ENCODE measurements at places on chromosomes 7 and 10. TPM values are rescaled to one million over a fixed set of nuclear protein-coding genes. Genes with fewer than 3 reads are reported as not detected.

The RELN gene
- 0.56 TPM for total RNA-seq

The FAM180A gene
- 5.9 TPM for total RNA-seq

- DNase-seq, result no peak
These were observed 78.9 kb upstream of the NXPH1 start for GRCh38 chr7:8354503-8354902.

DNA sequence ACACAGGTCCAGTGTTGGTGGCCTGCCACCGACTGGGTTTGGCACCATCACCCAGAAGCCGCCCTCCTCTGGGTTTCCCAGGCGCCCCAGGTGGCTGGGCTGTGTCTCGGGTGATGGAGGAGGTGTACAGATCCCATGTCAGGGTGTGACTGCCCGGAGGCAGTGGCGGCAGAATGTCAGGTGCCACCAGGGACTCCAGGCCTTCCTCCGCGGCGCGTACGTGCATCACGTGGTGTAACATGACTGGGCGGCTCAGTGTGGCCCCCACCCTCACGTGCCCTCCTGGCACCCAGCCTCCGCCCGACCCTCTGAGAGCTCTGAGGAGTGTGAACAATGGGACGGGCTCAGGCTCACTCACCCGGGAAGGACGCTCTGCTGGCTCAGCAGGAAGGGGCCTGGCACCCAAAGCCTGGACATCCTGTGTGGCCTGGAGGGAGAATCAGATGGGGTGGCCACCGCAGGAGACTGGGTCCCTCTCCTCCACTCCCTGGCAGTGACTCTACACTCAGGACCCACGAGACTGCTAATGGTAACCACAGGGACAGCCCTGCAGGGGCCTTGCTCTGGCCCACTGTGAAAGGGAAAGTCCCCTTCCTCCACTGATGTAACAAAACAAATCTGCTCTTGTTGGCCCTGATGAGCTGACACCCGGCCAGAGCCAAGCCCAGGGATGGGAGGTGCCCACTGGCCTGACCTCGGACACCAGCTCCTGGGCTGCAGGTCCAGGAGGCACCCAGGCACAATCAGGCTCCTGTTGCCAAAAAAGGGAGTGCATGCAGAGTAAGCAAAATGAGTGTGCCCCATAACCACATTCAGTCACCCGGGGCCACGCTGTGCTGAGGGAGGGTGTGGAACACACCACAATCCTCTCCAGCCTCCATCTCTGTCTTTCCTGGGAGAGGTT is 164.8 kb downstream of the PRKAG2 start:
- peak; percentile 71 for DNase-seq

Data from Right ventricle myocardium superior (tissue), 1 donor.